Stimulated activated CD8-positive, alpha-beta memory T cell treated with anti-CD3 and anti-CD28 coated beads, Interleukin-15, amount 100 ng/mL, for 24 hours (primary cell): ENCODE measurements at places on chromosomes 16 and 17.

GRCh38 chr16:89485701-89486246, 4.6 kb downstream of the ANKRD11 start:
- DNase-seq: no peak

GRCh38 chr17:78383725-78384471, 5.4 kb downstream of the PGS1 start:
- DNase-seq: no peak

DNA sequence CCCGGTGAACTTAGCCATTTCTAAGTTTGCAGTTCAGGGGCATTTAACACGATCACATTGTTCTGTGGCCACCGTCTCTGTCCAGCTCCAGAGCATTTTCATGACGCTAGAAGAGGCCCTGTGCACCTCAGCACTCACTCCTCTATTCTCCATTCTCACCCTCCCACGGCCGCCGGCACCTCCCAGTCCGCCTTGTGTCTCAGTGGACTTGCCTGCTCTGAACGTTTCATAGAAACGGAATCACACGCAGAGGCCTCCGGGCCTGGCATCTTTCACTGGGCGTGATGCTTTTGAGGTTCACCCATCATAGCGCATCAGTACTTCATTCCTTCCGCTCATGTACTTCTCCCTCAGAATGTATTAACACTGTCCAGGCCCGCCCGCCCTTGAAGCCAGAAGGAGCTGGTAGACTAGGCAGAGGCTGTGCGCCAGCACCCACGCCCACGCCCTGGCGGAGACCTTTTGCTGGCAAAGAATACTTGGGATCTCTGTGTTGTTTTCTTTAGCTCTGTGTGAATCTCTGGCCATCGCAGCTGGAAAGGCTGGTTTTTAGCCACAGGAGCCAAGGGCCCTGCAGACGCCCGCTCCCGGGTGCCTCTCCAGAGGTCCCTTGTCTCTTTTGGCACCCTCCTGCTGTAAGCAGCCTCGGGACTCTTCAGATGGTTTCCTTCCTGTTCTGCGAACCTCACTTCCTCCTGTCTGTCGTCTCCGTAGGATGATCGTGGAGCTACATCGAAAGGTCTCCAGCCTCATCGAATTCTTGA, 23.4 kb upstream of the JPT2 start:
- DNase-seq: no peak

GRCh38 chr16:3022684-3023414, 893 bp downstream of the HCFC1R1 start:
- no peak for DNase-seq

DNA sequence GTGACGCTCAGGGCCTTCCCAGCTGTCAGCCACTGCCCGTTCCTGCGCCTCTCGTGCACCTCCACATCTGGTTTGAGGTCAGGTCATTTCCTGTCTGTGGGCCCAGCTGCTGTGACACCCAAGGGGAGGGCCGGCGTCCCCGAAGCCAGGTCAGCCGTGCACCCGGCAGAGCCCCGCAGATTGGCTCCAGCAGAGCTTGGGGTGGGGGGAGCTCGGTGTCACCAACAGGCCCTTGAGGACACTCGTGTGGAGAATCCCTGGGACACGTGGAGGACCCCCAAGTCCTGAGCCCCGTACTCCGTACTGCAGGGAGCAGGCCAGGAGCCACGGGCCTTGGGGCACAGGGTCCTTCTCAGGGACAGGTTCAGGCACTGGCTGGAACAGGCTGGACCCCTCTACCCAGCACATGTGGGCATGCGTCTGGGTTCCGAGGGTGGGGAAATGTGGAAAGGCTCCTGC, 4.8 kb downstream of the SPATA2L start:
- DNase-seq: no peak

DNA sequence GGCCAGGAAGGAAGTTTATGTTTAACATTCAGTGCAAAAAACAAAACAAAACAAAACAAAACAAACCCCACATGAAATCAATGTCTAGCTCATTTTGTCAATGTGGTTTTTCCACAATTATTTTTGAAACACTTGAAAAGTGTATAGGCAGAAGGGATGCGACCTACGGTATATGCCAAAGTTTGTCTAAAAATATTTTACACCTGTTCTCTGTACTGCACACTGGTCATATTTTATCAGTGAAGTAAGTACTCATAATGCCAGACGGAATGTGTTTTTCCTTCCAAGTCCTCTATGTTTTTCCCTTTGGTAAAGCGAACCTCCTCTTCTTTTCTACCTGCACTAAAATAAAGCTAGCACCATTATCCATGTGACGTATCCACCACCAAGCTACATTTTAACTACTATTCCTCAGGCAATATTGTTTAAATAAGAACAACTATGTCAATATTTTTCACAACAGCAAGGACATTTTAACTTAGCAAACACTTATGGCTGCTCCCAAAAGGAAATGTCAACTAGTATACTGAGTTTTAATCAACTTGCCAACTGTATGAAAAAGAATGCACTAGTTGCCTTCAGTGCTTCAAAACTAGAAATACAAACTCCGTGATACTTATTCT, 10.3 kb downstream of the TOB1 start:
- DNase-seq: no peak

- no peak for DNase-seq
Measured at GRCh38 chr17:65202844-65203571, 65.8 kb downstream of the RGS9 start.

GRCh38 chr17:17698869-17699351, 17.7 kb downstream of the RAI1 start:
- DNase-seq: no peak

GRCh38 chr17:78939615-78940014, 14.4 kb upstream of the TIMP2 start:
- DNase-seq: no peak

GRCh38 chr16:24580665-24581064, 41.3 kb downstream of the RBBP6 start:
- no peak for DNase-seq

DNA sequence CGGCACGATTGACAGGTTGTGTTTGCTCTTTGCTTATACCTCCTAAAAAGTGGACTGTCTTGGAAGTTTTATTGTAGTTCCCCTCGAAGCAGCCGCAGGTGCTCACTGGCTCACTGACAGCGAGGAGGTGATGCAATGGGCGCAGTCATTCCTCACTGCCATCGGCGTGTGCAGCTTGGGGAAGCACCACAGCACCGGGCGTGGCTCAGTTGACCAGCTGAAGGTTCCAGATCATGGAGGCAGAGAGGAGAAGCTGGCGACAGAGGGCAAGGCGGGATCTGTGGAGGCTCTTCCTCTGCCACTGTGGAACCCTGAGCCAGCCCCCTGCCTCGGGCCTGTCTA, 72.1 kb upstream of the TNRC6C start:
- no peak for DNase-seq

GRCh38 chr16:86621966-86622365, 43.6 kb downstream of the FOXL1 start:
- DNase-seq: no peak

GRCh38 chr17:80791758-80792284, 199.8 kb upstream of the CHMP6 start:
- no peak for DNase-seq

- peak; percentile 29 for DNase-seq
Measured at GRCh38 chr17:50956750-50957523, 90.8 kb upstream of the TOB1 start.

GRCh38 chr16:82421851-82422250, 204.9 kb upstream of the CDH13 start:
- DNase-seq: no peak

DNA sequence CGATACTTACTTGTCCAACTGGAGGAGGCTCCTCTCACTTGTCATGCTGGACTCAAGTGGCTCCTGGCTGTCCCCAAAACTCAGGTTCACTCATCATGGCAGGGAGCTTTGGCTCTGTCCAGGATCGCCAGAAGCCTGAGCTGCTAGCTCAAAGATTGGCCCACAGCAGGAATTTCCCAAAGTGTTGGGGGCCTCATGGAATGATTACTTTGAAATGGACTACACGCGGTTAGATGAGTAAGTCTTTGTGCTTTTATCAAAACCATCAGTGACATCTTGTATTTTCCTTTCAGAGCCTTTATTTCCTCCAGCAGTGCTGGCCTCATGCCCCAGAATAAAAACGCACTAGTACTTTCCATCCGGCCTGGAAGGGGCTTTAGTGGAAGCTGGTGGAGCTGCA, 29.2 kb upstream of the PHB1 start:
- no peak for DNase-seq

DNA sequence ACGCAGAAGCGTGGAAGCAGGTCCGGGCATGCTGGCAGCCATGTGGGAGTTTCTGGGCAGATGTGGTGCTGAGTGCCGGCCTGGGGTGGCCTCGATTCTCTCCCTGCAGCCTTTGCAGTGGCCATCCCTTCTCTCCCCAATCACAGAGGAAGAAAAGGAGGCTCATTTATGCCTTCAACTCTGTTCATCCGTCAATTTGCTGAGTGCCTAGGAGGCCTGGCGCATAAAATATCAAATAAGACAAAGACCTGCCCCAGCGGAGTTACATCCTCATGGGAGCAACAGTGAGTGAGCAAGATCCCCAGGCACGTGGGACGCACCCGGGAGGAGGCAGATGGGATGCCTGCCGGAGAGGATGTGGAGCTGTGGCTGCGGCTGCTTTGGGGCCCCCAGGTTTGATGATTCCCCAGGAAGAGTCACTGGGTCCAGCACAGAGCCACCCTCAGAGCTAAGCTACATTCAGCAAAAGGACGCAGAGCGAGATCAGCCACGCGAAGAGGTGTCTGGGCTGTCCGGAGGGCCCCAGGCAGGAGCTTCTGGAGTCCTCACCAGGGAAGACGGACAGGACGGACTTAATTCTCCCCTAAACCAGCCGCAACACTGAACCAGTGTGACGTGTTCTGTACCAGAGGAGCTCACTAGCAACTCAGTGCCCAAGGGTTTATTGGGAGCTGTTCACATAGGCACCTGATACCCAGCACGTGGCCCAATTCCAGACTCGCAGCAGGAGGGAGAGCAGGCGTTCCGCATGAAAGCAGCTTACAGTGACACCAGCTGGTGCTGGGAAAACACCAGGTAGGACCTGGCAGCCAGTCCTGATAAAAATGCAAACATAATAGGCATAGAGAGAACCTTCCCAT, 11.3 kb downstream of the CA5A start:
- no peak for DNase-seq

- DNase-seq: no peak
Measured at GRCh38 chr17:40551879-40552768, 13.1 kb downstream of the CCR7 start.

GRCh38 chr17:49698005-49698404, 9.8 kb downstream of the SLC35B1 start:
- no peak for DNase-seq

- no peak for DNase-seq
Measured at GRCh38 chr16:85005285-85006069, 5.9 kb downstream of the ZDHHC7 start.

DNA sequence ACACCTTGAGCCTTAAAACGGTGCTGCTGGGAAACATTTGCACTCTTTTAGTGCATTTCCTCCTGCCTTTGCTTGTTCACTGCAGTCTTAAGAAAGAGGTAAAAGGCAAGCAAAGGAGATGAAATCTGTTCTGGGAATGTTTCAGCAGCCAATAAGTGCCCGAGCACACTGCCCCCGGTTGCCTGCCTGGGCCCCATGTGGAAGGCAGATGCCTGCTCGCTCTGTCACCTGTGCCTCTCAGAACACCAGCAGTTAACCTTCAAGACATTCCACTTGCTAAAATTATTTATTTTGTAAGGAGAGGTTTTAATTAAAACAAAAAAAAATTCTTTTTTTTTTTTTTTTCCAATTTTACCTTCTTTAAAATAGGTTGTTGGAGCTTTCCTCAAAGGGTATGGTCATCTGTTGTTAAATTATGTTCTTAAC, 4.4 kb downstream of the SOX9 start:
- no peak for DNase-seq

- DNase-seq: no peak
Measured at GRCh38 chr16:77788181-77789084, at the start of gene VAT1L. Gene VAT1L (plus strand): TSS chr16:77788564. CDS start chr16:77788683, 119 bp downstream.

GRCh38 chr17:2042390-2042847, 597 bp downstream of the OVCA2 start:
- DNase-seq: no peak

GRCh38 chr17:43915559-43915958, 8.2 kb upstream of the MPP2 start:
- DNase-seq: no peak

- no peak for DNase-seq
Measured at GRCh38 chr17:82752371-82753200, 721 bp downstream of the TBCD start.

- DNase-seq: no peak
Measured at GRCh38 chr17:80941743-80942422, 49.8 kb upstream of the CHMP6 start.

DNA sequence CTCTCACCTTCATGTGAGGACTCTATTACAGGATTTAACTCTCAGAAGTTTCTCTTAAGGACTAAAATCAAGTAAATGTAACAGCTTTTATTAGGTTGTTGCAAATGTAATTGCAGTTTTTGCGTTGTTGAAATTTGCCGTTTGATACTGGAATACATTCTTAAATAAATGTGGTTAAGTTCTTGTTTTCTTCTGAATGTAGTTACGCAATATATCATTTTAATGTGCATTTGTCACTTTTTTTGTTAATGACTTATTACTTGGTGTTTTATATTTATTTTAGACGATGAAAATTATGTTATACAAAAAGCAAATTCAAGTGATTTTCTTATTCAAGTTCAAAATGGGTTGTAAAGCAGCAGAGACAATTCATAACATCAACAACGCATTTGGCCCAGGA, 76.3 kb downstream of the TTC19 start:
- no peak for DNase-seq

DNA sequence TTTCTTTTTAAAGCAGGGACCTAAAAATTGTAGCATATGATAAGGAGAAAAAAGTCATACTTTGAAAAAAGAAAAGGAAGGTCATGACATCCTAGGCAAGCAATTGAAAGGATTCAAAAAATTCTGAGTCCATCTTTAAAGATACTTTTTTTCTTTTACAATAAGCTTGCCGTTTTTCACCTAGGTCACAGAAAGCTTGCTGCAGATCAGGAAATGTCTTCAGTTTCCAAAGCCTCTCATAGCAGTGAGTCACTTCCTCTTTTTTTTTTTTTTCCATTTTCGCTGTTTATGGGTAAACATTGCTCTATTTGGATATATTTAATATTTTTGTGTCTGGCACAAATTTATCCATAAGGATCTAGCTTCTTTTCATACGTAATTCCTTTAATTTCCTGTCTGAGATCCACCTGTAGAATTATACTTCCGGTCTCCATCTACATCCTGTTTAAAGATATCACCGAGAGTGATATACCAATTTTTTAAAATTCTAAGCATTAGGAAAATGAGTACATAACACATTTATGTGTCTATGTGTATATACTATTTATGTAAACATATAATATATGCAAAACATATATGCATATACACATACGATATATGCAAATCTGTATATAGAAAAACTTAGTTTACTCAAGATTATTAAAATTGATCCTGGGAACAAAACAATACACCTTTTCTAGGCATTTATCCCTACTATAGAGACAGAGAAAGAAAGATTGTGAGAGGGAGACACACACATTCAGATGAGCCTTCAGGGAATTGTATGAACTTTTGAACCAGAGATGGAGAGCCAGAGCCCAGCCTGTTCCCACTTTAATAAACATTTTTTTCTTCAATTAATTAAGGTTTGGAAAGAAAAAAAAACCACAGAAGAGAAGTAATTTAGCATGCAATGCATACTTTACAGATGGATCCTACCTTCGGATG, 134.4 kb downstream of the SKAP1 start:
- DNase-seq: no peak

GRCh38 chr16:28473714-28474265, 1.7 kb upstream of the NPIPB7 start:
- DNase-seq: no peak

GRCh38 chr17:56630202-56630601, 36.7 kb downstream of the NOG start:
- no peak for DNase-seq

GRCh38 chr17:60352071-60352470, 39.9 kb downstream of the USP32 start:
- no peak for DNase-seq

- no peak for DNase-seq
Measured at GRCh38 chr16:2155977-2156848, 631 bp downstream of the TRAF7 start.
